NCI-H2107 (cell line): ENCODE measurements at places on chromosomes 5 and 9.

DNA sequence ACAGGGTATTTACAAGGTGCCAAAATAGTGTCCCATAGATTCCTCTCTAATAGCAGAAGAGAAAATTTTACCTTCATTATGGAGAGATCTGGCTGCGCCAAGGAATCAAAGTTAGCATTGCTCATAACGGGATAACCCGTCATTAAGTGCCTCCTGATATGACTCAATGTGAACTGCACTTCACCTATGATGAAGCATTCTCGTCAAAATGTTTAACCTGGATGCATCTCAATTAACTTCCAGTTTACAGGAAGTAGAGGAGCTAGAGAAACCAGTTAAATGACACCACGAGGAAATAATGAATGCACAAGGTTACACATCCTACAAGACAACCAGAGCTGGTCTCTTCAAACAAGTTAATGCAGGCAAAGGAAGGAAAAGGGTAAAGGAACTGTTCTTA, 17.2 kb downstream of the FBXW11 start:
- no peak for DNase-seq

GRCh38 chr5:40652441-40653220, 27.1 kb upstream of the PTGER4 start:
- DNase-seq, result no peak

DNA sequence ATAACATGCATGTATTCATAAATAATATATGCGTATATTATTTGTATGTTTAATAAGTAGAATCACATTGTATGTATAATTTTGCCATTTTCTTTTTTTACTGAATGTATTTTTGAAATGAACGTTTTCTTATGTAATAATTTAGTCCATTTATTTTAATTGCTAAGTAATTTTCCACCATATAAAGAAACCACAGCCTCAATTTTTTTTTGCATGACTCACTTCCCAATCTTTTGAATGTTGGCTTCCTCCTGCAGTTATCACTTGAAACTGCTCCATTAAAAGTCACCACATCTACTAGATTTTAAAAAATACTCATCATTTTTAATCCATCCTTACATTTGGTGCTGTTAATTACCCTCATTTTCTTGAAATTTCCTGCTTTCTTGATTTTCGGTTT, 363.3 kb upstream of the MEF2C start:
- DNase-seq, result no peak

DNA sequence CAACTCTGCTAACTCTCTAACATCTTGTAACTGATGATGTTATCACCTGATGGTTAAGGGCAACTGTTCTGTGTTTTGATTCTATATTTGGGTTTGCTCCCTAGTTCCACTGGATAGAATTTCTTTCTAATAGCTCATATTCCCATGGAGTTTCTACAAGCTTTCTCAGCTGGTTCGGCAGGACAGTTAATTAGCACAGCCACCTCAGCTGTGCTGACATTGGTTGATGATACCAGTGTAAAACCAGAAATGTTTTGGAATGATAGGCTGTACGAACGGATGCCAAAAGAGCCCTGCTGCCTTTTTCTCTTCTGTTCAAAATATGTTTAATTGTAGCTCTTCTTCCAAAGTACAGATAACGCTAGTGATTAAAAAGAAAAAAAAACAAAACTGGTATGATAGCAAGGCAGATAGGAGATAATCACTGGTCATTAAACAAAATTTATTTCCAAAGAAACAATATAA, 440.5 kb upstream of the ZNF608 start:
- DNase-seq, result no peak

- DNase-seq, result no peak
Measured at GRCh38 chr5:133364936-133365707, 247.2 kb downstream of the FSTL4 start.

- DNase-seq, result no peak
Measured at GRCh38 chr9:91693226-91693625, 256.8 kb downstream of the ROR2 start.

GRCh38 chr5:83654427-83654994, 66.1 kb downstream of the HAPLN1 start:
- no peak for DNase-seq

- DNase-seq, result no peak
Measured at GRCh38 chr9:98911042-98911441, 32.7 kb upstream of the COL15A1 start.

GRCh38 chr5:158422653-158423515, 563.9 kb upstream of the CLINT1 start:
- no peak for DNase-seq

DNA sequence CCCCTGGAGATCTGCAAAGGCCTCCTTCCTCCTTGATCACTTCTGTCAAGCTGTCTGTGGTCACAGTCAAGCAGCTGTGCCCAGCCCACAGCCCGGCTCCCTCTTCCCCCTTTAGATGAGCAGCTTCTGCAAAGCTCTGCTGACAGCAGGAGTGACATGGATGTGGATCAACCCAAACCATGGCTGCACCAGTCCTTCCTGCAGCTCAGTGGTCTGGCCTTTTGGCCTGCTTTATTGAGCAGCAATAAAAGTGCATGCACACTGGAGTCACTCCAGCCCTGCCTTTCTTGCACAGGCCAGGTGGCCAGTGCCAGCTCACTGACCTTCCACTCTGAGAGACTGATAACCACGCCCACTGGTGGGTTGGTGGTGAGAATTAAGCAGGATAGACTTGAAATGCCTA, 91.3 kb upstream of the OTULINL start:
- no peak for DNase-seq

- DNase-seq, result no peak
Measured at GRCh38 chr9:137191691-137192447, 3.4 kb downstream of the SSNA1 start.

- DNase-seq, result no peak
Measured at GRCh38 chr9:135127718-135128670, 40.5 kb downstream of the OLFM1 start.

DNA sequence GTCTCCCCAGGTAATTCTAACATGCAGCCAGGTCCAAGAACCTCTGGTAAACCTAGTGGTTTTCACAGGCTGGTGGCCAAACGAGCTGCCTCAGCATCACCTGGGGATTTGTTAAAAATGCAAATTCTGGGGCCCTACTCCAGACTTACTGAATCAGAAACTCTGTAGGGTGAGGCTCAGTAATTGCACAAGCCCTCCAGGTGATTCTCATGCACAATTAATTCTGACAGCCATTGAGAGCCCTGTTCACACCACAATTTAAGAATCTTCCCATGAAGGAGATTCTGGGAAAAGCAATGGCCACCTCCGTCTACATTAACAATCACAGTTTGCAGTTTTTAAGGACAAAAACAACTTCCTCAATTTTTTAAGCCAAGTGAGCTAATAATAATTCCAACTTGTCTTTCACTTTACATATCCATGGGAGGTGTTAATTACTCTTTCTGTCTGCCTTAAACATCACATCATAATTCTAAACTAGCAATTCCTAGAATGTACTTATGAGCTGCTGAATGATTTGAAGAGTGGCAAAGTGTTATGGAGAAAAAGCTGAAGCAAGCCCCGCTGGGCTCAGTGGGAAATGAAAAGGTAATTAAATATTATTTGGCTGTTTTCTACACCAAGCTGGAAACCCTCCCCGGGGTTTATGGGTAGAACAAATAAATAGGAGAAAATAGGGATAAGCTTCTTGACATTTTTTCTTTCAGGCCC, 70.0 kb downstream of the GLDC start:
- DNase-seq, result no peak

DNA sequence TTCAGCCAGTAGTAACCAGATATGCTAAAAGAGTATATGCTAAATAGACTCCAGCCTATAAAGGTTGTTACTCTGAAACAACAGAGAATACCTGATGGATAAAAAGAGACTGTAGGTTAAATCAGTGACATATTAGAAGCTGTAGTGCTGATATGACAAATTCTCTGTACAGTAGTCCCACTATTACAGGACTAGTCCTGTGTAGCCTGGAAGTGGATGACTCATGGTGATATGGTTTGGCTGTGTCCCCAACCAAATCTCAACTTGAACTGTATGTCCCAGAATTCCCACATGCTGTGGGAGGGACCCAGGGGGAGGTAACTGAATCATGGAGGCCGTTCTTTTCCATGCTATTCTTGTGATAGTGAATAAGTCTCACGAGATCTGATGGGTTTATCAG, 276.2 kb upstream of the POU5F2 start:
- DNase-seq, result no peak

DNA sequence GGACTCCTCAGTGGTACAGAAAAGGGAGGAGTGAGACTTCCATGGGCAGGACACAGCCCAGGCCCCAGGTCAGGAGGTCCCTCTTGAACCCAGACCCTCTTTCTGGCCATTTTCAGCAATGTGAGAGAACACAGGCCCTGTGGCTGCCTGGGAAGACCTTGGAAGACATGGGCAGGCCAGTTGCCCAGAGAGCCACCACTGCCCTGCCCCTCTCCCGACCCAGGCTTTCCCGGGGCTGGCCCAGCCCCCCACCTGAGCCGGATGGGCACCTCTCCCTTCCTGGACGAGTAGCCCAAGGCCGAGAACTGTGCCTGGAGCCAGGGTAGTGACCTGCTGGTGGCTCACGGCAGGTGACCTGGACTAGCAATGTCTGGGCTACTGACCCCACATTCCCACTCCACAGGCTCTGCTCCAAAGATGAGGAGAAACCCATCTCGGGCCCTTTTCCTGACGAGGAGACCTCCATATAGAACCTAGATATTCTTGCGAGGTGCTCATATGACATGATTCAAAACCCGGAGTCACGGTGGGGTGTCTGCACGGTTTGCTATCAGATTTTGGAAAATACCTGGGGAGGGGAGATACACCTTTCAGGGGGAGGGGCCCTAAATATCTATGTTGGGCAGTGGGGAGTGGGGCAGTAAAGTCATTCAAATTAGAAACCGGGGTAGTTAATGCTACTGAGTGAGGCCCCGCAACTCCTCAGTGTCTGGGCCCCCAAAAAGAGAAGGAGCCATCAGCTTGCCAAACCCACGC, 59.4 kb downstream of the ZNF354C start:
- DNase-seq, result no peak

DNA sequence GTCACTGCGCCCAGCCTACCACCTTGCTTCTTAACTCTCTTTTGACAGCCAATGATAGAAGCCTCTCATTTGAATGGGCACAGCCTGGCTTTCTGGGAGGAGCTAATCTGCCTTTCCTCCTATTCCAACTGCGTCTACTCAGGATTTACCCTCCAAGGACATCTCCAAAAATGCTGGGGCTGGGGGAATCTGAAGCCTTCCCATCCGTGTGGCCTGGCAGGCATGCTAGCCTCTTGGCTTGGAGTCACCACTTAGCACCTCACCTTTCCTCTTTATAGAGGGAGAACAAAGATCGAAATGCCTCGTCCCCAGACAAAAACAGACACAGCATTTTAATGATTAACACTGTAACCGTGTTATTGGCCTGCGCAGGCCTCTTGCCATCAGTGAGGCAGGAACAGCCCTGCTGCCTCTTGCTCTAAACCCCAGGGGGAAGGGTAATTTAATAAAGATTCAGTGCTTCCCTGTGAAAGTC, 108.2 kb upstream of the KLF4 start:
- DNase-seq, result no peak

GRCh38 chr5:90287036-90287435, 122.5 kb downstream of the CETN3 start:
- no peak for DNase-seq

DNA sequence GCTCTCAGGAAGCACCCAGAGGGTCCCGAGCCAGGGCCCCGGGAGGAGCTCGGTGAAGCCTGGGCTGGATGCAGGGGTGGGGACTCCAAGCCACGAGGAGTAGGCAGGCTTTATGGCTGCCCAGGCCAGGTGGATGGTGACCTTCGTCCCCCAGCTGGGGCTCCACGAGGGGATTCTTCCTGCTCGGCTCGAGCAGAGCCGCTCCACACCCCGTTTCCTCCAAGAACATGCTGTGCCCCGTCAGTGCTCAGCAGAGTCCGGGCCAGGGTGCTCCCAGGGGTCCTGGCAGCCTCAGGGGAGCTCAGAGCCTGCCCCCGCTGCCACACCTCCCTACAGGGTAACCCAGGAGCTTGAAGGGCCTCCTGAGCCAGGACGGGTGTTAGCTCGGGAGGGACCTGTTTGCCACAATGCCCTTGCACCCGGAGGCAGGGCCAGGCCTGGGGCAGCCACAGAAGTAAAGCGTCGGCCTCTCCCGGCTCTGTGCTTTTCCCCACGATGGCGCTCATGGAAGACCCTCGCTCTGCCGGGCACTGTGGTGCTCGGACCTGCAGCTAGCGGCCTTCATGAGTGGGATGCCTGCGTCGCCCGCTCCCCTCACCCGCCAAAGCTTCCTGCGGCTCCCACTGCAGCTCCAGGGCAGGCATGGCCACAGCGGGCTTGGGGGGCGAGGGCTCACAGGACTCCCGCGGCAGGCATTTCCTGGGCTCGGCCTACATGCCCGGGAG, 86.8 kb downstream of the KCNT1 start:
- DNase-seq, result no peak

- no peak for DNase-seq
Measured at GRCh38 chr5:59322894-59323293, 570.6 kb downstream of the PDE4D start.

GRCh38 chr5:172690258-172691075, 49.4 kb downstream of the NEURL1B start:
- no peak for DNase-seq

GRCh38 chr5:65326922-65327321, 154.8 kb downstream of the ADAMTS6 start:
- DNase-seq, result no peak

DNA sequence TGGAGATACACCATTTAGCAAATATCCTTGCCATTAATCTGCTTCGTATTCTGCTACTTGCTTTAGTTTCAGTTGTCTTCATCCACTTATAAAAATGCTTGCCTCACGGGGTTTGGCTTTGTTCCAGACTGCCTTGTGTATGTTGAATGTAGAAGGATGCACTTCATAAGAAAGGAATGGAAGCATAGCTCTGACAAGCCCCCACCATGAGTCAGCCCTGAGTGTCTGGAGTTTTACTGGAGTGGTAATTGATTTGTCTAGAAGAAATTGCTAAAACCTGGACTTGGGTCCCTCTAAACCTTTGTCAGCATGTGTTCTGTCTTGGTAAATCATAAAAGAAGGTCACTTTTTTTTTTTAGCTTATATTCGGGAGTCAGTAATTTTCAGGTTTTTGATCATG, 4.6 kb downstream of the TEX48 start:
- peak; percentile 64 for DNase-seq
